Caki2 (cell line): ENCODE measurements at places on chromosomes 3 and 15. TPM values are rescaled to one million over a fixed set of nuclear protein-coding genes. Genes with fewer than 3 reads are reported as not detected.

The PLA2G4E gene
- not detected in 2 replicates for total RNA-seq

The DNAH12 gene
- 0.07 TPM in 1 of 2 replicates, not detected in the other for total RNA-seq

The ACKR2 gene
- 0.74 TPM in 1 of 2 replicates, not detected in the other for total RNA-seq

The GP5 gene
- total RNA-seq, result not detected in 2 replicates

The PCLAF gene
- 73.7 and 79.2 TPM in 2 replicates for total RNA-seq

The LYZL4 gene
- not detected in 2 replicates for total RNA-seq

The ARL6 gene
- total RNA-seq, result 2.0 and 4.1 TPM in 2 replicates

DNA sequence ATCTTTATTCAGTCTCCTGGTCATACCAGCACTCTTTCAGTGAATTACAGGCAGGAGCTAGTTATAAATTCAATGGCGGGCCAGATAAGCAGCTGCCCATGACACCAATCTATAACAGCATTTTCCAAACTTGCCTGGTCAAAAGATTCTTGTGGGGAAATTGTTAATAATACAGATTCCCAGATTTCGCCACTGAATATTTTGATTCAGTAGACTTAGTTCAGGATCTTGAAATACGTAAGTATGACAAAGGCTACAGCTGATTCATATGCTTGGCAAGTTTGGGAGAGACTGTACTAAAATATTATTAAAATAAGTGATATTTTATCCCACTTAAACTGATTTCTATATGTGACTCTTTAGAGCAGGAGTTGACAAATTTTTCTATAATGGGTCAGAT lies 119.3 kb downstream of the TMCO5A start:
- no peak for DNase-seq

- no peak for DNase-seq
Observed at GRCh38 chr15:35279811-35280210, 194.7 kb upstream of the NANOGP8 start.

DNA sequence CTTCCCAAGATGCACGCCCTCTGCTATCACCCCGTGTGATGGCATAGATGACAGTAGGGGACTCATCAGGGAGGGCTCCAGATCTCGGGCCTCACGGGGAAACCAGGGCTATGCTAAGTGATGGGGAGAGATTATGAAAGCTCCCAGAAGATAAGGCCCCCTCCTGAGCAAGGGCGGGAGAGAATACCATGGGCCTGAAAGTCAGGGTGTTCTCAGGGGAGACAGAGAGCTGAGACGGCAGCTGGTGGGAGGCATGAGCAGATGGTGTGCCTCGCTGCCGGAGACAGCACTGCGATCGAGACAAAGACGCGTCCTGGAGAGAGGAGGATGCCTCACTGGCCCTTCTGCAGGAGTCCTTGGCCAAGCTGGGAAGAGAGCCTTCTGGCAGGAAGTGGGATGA lies 106.5 kb upstream of the ADPGK start:
- DNase-seq, result no peak

DNA sequence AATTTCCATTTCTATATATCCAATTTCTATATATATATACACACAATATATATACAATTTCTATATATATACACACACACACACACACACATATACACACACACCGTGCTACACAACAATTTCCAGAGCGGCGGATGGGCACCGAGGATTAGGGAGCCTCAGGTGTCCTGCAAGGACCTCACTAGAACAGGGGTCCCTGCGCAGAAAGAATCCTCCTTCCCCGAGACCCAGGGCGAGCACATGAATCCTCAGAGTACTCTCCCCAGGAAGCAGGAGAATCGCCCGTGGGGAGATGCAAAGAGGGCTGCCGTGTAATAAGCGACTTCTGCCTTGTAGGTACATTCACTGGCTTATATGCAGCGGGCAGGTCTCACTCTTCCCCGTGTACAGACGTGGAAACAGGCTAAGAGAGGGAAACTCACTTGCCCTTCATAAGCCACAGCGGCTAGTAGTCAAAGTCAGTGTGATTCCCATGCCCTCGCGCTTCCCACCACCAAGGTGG lies 467 bp downstream of the PIF1 start:
- no peak for DNase-seq

DNA sequence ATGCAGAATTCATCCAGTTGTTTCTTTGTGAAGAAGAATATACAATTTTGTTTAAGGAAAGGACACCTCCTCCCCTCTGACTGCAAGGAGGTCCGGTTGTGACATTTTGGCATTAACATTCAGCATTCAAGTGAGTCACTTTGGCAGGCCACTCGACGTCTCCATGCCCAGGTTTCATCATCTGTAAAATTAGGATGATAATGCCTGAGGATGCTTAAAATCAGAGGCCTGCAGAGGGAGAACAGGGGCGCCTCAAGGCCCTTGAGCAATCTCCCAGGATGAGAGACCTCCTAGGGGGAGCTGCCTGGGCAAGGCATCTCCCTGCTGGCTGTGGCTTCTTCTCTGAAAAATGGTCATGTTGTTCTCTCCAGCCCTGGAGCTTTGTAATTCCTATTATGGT lies 236.0 kb downstream of the CACNA2D3 start:
- DNase-seq, result no peak

DNA sequence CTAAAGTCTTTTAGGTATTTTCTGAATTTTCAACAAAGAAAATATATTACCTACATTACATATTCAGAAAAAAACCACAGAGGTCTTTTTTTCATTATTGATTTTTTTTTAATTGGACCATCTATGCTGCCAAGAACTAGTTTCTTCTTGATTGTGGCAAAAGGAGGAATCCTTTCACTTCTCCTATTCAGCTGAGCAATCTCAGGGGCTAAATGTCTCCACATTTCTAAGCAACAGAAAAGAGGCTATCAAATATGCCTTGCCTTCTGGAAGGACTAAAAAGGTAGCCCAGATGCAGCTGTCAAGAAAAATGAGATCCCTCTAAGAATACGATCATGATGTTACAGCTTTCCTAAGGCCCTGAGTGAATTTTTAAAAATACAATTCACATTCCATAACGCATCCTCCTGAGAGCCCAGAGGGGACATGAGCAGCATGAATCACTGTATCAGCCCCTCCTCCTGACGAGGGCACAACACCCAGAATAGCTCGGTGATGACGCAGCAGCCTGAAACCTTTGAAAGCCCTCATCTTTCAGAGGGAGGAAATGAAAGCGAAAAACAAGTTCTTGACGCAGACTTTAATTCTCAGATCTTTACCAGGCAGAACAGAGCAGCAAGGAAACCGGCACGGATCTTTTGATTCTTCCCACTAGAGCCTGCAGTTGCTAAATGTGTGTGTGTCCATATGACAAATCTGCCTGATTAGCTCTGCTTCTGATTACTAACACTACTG lies 24.6 kb downstream of the RUBCN start:
- peak; percentile 93 for DNase-seq

DNA sequence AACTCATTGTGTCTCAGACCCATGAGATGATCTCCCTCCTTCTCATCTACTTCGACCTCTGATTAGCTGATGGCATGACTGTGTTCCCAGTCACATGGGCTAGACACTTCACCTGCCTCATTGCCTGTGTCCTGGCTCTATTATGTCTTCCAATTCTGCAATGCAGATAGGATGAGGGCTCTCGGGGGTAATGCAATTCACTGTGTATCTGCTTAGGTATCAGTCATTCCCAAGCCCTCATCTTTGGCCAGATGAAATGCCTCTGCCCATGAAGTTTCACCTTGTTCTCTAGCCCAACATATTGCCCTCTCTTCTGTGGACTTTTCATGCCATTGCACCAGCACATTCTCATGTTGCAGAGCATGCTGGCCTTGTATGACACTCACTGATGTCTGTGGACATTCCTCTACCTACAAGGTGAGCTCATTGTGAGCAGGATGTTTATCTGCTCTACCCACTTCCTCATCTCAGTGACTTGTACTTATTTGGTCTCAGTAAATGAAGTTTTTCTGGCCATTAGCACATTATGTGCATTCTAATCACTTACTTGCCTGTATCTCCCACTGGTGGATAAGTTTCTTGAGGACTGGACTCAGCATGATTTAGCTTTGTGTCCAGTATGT lies 32.3 kb downstream of the MOBP start:
- DNase-seq, result no peak

- no peak for DNase-seq
Observed at GRCh38 chr3:78907367-78907766, 860.4 kb downstream of the ROBO1 start.

GRCh38 chr3:119098619-119099222 lies 47.2 kb upstream of the TEX55 start:
- peak; percentile 8 for DNase-seq

DNA sequence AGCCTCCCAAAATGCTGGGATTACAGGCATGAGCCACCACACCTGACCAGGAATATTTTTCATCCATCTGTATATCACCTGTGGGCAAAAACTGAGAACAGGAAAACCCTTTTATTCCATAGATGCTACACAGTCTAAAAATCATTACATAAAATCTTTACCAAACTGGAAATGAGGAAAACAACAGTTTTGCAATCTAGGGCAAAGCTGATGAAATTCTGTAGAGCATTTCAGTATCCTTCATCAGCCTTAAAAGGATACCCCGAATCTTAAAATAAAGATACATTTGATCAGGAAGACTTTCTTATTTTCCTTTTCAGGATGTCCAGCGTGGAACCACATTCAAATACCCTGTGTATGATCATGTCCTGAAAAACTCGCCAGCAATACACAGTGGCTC lies 7.1 kb downstream of the SIAH2 start:
- DNase-seq, result no peak

DNA sequence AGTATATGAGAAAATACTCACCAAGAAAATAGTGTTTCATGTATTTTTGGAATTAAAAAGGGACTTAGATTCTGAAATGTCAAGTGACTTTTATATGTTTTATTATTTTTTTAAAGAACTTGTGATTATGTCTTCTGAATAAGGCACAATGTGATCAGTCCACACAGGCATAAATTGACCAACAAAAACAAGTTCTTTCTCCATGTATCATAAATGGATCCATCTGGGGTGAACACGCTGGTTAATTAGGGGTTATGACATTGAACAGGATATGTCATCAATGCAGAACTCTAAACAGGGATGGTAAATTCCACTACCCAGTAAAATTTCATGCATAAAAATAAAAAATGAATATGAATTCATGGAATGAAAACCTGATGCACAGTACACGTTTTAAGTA lies 31.3 kb upstream of the PIK3CA start:
- DNase-seq, result no peak

DNA sequence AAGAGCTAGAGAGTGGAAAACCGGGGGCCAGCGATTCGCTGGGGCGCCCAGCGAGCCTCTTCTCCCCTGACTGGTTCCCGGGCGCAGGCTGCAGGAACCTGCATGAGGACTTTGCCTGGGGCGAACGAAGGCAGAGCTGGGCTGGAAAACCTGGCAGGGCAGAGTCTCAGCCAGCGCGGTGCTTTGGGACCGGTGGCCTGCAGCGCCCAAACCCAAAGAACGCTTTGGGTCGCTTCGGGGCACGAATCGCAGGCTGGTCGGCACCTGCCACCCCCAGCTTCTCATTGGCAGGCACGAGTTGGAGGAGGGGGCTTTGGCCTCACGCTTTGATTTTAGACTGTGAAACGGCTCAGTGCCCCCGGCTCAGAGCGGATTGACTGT lies 3.0 kb downstream of the ONECUT1 start:
- no peak for DNase-seq

DNA sequence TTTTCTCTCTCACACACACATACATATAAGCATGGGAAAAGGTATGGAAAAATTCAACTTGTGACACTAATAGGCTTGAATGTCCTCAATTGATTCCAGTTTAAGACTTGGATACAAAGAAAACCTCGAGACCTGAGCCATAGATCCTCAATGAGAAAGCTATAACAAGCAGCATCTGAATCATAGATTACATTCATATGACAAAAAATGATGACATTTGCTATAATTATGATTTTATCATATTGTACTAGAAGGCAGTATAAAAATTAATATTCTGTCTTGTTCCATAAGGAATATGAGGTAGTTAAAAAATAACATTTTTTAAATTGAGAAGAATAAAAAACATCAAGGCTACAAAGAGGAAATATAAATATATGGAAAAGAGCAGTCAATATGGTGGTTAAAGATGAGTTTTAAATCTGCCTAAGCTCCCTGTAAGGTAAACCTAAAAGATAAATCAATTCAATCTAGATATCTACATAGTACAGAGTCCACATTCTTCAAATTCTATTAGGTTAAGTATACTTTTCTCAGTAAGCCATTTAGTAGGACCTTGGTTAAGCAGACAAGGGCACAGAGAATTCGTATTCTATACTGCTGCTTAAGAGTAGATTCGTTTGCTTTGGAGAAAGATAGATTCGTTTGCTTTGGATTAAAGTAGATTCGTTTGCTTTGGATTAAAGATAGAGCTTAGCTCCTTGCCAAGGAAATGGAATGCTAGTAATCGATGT lies 175.7 kb downstream of the STAG1 start:
- DNase-seq, result no peak

DNA sequence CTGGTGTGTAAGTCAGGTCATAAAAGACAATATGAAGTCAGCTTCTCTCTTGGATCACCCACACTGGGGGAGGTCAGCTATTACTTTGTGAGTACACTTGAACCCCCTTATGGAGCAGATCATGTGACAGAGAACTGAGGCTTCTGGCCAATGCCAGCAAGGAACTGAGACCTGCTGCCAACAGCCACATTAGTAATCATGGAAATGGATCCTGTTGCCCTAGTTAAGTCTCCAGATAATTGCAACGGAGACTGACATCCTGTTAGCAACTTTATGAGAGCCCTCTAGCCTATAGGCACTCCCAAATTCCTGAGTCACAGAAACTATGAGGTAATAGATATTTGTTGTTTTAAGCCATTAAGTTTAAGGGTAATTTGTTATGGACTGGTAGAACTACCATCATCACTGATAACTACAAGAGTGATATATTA lies 110.4 kb upstream of the GMNC start:
- no peak for DNase-seq

- no peak for DNase-seq
Observed at GRCh38 chr3:156793400-156793799, 32.8 kb upstream of the LEKR1 start.

- DNase-seq, result peak; percentile 5
Observed at GRCh38 chr3:8385848-8386620, 115.6 kb upstream of the LMCD1 start.

GRCh38 chr3:192851821-192852372 lies 65.8 kb downstream of the MB21D2 start:
- peak; percentile 96 for DNase-seq

- DNase-seq, result no peak
Observed at GRCh38 chr3:152146461-152146860, 122.3 kb upstream of the MBNL1 start.

GRCh38 chr3:149391960-149392359 lies 14.5 kb upstream of the TM4SF1 start:
- DNase-seq, result no peak

GRCh38 chr3:141597931-141598330 lies 111.1 kb downstream of the RASA2 start:
- no peak for DNase-seq

- no peak for DNase-seq
Observed at GRCh38 chr3:117669774-117670173, 960.2 kb downstream of the TUSC7 start.

- DNase-seq, result no peak
Observed at GRCh38 chr3:20056725-20057611, 16.7 kb downstream of the KAT2B start.

DNA sequence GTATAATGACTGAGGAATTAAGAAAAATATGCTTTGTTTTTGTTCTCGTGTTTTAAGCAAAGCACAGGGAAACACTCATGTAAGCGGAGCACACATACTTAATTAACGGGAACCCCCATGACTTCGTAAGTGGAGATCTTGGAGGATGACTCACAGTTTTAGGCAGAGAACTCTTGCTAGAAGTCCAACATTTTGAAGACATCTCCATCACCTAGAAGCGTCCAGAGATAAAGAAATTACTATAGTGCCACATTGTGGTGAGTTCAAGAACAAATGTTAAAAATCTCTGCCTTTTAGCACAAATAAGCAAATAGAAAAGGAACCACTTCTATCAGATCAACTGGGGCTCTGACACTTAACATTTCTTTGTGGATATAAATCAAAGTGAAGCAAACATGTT lies 194.1 kb upstream of the ARHGEF26 start:
- peak; percentile 18 for DNase-seq
